Neural crest cell (in vitro differentiated cells): ENCODE measurements at places on chromosomes 4 and X. TPM values are rescaled to one million over a fixed set of nuclear protein-coding genes. Genes with fewer than 3 reads are reported as not detected.

DNA sequence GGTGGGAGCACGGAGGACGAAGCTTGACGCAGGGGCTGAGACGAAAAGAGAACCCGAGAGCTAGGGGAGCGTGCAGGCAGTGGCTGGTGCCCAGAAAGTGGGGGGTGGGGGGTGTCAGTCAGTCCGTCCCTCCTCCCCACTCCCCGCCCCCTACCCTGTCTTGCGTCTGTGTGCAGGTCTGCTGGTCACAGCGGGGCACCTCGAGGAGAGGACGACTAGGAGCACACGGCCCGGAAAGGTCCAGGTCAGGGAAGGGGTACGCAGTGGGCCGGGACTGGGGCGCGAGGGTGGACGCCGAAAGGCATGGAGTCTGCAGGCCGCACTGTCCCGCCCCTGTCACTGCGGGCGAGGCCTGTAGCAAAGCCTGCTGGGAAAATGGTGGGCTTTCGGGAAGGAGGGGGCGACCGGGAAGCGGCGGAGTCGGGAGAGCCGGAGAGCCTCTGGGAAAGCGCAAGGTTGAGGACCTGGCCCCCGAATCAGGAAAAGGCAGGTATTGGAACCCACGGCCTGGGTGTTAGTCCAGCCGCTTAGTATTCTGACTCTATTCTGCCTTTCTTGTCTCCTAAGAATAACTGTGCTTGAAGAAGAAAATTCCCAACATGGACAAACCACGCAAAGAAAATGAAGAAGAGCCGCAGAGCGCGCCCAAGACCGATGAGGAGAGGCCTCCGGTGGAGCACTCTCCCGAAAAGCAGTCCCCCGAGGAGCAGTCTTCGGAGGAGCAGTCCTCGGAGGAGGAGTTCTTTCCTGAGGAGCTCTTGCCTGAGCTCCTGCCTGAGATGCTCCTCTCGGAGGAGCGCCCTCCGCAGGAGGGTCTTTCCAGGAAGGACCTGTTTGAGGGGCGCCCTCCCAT is 769 bp downstream of the TCEAL1 start:
- H3K27ac ChIP-seq = peak overlapping the region; percentile 79
- H3K4me1 ChIP-seq = peaks cover 11% of the 10 kb centered on the region
- peak; percentile 49 for DNase-seq
- no peaks in the 10 kb centered on the region for H3K27me3 ChIP-seq
- peaks cover 3% of the 10 kb centered on the region for H3K36me3 ChIP-seq

GRCh38 chr4:35250331-35250730 is 994.0 kb downstream of the ARAP2 start:
- no peak overlapping the region for H3K4me3 ChIP-seq
- no peaks in the 10 kb centered on the region for H3K4me1 ChIP-seq
- no peak for DNase-seq
- no peaks in the 10 kb centered on the region for H3K36me3 ChIP-seq

GRCh38 chr4:27398631-27399310 is 538.1 kb downstream of the STIM2 start:
- H3K4me1 ChIP-seq = no peaks in the 10 kb centered on the region
- DNase-seq = no peak
- H3K27me3 ChIP-seq = no peaks in the 10 kb centered on the region
- no peak overlapping the region for H3K27ac ChIP-seq

GRCh38 chr4:156754832-156755570 is 216.6 kb downstream of the PDGFC start:
- no peak for DNase-seq
- no peak overlapping the region for H3K4me3 ChIP-seq
- H3K27ac ChIP-seq = no peak overlapping the region
- H3K36me3 ChIP-seq = peaks cover 9% of the 10 kb centered on the region

DNA sequence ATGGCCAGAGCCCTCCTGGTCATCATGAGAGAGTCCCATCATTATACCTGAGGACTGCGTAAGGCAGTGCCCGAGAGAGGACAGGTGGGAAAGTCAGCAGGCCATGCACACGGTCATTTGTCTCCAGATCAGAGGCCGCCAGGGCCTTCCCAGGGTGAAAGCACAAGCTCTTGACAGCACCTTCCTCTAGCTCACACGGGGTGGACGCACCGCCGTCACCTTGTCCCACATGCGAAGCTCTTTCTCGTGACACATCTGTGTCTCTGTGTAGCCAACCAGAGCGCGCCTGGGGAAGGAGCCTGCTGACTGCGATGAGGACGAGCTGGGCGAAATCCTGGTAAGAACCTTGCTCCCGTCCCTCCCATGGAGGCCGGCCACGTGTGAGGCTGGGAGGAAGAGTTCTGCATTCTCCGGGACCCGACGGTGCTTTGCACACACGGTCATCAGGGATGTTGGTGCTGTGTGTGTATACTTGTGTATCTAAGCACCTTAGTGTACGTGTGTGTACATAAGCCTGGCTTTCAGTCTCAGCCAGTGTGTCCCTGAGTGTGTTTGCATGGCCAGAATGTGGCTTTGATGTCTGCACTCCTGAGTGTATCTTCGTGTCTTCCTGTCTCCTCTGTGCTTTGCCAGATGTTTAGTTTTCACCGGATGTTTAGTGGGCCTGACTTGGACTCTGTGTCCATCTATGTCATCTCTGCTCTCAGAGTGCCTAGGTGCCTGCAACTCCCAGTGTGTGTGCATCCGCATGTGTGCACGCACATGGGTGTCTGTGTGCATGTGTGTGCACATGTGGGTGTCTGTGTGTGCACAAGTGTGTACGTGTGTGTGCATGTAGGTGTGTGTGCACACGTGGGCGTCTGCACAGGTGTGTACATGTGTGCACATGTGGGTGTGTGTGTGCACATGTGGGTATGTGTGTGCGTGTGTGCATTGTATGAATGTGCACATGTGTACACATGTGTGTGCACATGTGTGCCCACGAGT is 15.1 kb downstream of the ATP5ME start:
- peaks cover 3% of the 10 kb centered on the region for H3K4me1 ChIP-seq
- no peak for DNase-seq
- H3K36me3 ChIP-seq = peaks cover 8% of the 10 kb centered on the region
- H3K27ac ChIP-seq = no peak overlapping the region
- H3K4me3 ChIP-seq = no peak overlapping the region

GRCh38 chr4:75180790-75181776 is 248.2 kb downstream of the PARM1 start:
- peaks cover 3% of the 10 kb centered on the region for H3K36me3 ChIP-seq
- no peaks in the 10 kb centered on the region for H3K27me3 ChIP-seq
- no peak for DNase-seq
- H3K4me3 ChIP-seq = no peak overlapping the region
- no peaks in the 10 kb centered on the region for H3K4me1 ChIP-seq
- H3K27ac ChIP-seq = no peak overlapping the region

DNA sequence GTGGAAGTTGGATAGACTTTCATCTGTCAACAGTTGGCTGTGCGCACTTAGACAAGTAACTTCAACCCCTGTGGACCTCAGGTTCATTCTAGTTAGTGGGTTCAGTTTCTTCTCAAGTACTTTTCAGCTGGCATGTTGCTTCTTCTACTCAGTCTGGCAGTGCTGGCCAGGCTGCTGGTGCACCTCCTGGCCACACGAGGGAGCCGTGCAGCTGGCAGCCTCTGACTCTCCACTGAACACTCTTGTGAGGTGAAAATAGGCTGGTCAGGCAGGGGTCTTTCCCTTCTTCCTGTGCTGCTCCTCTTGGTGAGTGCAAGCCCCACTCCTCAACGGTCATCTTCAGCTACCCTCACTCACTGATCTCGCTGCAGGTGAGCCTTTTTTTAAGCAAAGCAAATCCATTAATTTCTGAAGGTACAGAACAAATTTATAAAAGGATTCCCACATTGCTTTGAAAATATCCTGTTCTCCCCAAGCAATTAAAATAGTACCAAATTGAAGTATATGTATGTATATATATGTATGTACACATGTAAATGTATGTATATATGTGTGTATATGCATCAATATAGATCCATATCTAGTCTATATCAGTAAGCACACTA is 30.6 kb downstream of the LONRF3 start:
- H3K4me1 ChIP-seq = no peaks in the 10 kb centered on the region
- DNase-seq = peak; percentile 37
- H3K4me3 ChIP-seq = no peak overlapping the region
- no peaks in the 10 kb centered on the region for H3K36me3 ChIP-seq

GRCh38 chr4:8215641-8216442 is 16.8 kb downstream of the SH3TC1 start:
- DNase-seq = no peak
- H3K27ac ChIP-seq = peak overlapping the region; percentile 64
- no peaks in the 10 kb centered on the region for H3K36me3 ChIP-seq
- no peaks in the 10 kb centered on the region for H3K27me3 ChIP-seq
- peaks cover 4% of the 10 kb centered on the region for H3K4me1 ChIP-seq

- no peaks in the 10 kb centered on the region for H3K27me3 ChIP-seq
- no peak for DNase-seq
Measured at GRCh38 chrX:22800360-22800759, 199.4 kb upstream of the DDX53 start.

DNA sequence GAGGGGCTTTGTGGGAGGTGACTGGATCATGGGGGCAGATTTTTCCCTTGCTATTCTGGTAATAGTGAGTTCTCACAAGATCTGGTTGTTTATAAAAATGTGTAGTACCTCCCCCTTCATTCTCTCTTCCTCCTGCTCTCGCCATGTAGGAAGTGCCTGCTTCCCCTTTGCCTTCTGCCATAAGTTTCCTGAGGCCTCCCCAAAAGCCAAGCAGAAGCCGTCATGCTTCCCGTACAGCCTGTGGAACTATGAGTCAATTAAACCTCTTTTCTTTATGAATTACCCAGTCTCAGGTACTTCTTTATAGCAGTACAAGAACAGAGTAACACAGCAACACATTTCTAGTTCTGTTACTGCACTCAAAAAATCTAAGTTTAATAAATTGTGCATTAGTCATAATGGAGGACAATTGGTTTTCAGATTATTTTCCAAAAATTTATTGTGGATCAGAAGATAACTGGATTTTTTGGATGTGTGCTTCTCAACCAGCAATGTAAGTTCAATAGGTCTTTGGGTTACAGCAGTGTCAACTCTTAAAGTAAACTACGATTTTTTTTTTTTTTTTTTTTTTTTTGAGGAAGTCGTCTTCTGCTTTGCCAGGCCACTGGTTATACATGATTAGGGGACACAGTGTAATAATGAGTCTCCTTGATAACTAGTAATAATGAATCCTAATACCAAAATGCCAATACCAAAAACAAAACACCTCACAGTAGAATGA is 69.9 kb downstream of the CHIC2 start:
- H3K36me3 ChIP-seq = no peaks in the 10 kb centered on the region
- DNase-seq = no peak
- no peak overlapping the region for H3K27ac ChIP-seq
- H3K4me3 ChIP-seq = no peak overlapping the region

DNA sequence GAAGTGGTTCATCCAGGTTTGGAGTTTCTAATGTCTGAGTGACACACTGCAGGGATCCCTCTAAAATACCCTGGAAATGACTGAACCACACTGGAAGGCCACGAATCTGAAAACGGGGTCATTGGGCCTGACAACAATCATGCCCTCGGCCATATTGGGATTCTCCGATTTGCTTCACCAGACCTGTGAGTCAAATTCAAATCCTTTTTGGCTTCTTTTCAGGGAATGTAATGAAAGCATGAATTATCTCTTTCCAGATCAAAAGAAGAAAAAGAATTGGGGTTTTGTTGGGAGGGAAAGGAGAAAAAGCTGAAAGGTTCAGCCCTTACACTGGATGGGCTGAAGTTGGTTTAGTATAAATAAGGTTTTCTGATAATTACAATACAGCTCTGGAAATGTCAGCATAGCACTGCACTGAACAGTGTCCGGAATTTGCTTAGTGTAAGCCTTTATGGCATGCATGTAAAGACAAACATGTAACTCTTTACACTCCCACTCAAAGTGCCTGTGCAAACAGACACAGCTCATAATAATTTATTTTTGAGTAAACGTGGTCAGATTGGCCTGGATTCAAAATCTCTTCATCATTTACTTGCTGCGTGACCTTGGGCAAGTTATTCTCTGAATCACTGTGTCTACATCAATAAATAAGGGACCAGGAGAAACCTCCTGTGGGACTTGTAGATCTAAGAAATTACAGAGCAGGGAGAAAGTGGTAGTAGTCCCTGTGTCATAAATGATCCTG is 21.4 kb downstream of the CT47C1 start:
- H3K36me3 ChIP-seq = no peaks in the 10 kb centered on the region
- no peak for DNase-seq
- H3K27me3 ChIP-seq = no peaks in the 10 kb centered on the region
- H3K27ac ChIP-seq = no peak overlapping the region
- H3K4me3 ChIP-seq = no peak overlapping the region

- H3K27ac ChIP-seq = no peak overlapping the region
- no peaks in the 10 kb centered on the region for H3K36me3 ChIP-seq
- H3K4me1 ChIP-seq = no peaks in the 10 kb centered on the region
- no peaks in the 10 kb centered on the region for H3K27me3 ChIP-seq
- no peak overlapping the region for H3K4me3 ChIP-seq
Measured at GRCh38 chr4:80452768-80453167, 117.2 kb downstream of the CFAP299 start.

- no peak overlapping the region for H3K27ac ChIP-seq
- no peaks in the 10 kb centered on the region for H3K36me3 ChIP-seq
- DNase-seq = no peak
- H3K4me1 ChIP-seq = peaks cover 7% of the 10 kb centered on the region
- H3K4me3 ChIP-seq = no peak overlapping the region
Measured at GRCh38 chrX:100863326-100863864, 10.8 kb downstream of the NOX1 start.

GRCh38 chrX:9677098-9677739 is 88.4 kb downstream of the GPR143 start:
- H3K27me3 ChIP-seq = no peaks in the 10 kb centered on the region
- H3K36me3 ChIP-seq = peaks cover 39% of the 10 kb centered on the region
- no peak for DNase-seq
- H3K4me3 ChIP-seq = no peak overlapping the region

- H3K36me3 ChIP-seq = no peaks in the 10 kb centered on the region
- no peak for DNase-seq
- no peak overlapping the region for H3K4me3 ChIP-seq
- peaks cover 10% of the 10 kb centered on the region for H3K27me3 ChIP-seq
- peaks cover 35% of the 10 kb centered on the region for H3K4me1 ChIP-seq
Measured at GRCh38 chr4:183857040-183857439, 48.1 kb upstream of the STOX2 start.

DNA sequence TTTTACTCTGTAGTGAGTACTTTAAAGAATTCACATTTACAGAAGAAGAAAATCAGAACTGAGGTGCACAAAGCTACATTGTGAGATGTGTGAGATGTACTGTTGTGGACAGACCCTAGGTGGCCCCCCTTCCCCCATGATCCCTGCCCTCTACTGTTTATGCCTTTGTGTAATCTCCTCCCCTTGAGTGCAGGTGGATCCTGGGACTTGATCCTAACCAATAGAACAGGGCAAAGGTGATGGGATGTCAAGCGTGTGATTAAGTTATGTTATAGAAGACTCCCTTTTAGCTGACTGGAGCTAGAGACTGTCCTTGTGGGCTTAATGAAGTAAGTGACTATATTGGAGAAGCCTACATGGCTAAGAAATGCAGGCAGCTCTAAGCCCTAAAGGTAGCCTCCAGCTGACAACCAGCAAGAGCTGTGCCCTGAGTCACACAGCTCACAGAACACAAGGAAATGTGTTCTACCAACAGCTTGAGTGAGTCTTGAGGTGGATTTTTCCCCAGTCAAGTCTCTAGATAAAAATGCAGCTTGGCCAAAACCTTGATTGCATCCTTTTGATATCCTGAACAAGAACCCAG is 225.2 kb upstream of the LEF1 start:
- no peaks in the 10 kb centered on the region for H3K36me3 ChIP-seq
- H3K4me3 ChIP-seq = peak overlapping the region; percentile 3
- DNase-seq = no peak
- H3K27ac ChIP-seq = no peak overlapping the region
- no peaks in the 10 kb centered on the region for H3K27me3 ChIP-seq

The EMCN gene
- total RNA-seq = not detected in 2 replicates

The NXF2B gene
- not detected in 2 replicates for total RNA-seq

The S100P gene
- not detected in 2 replicates for total RNA-seq

The ADGRG2 gene
- 0.20 and 0.21 TPM in 2 replicates for total RNA-seq

The SLC30A9 gene
- total RNA-seq = 68.0 and 71.5 TPM in 2 replicates

The EDA gene
- total RNA-seq = 1.8 and 2.5 TPM in 2 replicates

The PPARGC1A gene
- 2.2 and 2.8 TPM in 2 replicates for total RNA-seq

The SSX3 gene
- not detected in 2 replicates for total RNA-seq
